Keratinocyte (primary cell): ENCODE measurements at places on chromosomes 16 and 17. TPM values are rescaled to one million over a fixed set of nuclear protein-coding genes. Genes with fewer than 3 reads are reported as not detected.
A peak's percentile ranks its signal among the peaks of the same experiment; 100 is the strongest.

SEPTIN1 gene
- 0.04 TPM in 1 of 3 replicates, not detected in the others for polyA plus RNA-seq

C17orf113 gene
- 0.06 to 0.26 TPM (median 0.12 TPM) in 3 replicates for polyA plus RNA-seq

CCDC144A gene
- 0.26 to 0.53 TPM (median 0.30 TPM) in 3 replicates for polyA plus RNA-seq

DNA sequence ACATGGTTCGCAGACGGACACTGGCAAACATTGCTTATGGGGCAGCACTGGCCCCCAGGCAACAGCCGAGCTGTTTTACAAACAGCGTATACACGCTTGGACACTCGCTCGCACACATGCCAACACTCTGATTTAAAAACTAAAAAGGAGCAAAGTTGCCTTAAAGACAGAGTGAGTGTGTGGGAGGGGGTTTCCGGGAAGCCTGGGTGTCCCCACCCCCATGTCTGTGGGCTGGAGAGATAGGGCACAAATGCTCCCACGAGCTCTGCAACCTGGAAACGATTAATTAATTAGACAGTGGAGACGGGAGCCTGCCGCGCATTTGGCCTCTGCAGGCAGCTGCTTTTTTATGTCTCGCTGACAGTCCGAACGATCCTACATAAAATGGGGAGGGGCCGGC is 107.9 kb upstream of the ZNF469 start:
- H3K4me1 ChIP-seq: no peaks in the 10 kb centered on the region
- no peak overlapping the region for H3K4me3 ChIP-seq
- DNase-seq: no peak
- H3K27ac ChIP-seq: no peak overlapping the region

GRCh38 chr16:74201576-74201975 is 95.0 kb upstream of the PSMD7 start:
- H3K36me3 ChIP-seq: no peaks in the 10 kb centered on the region
- no peaks in the 10 kb centered on the region for H3K27me3 ChIP-seq
- no peak for DNase-seq
- H3K4me1 ChIP-seq: no peaks in the 10 kb centered on the region
- no peak overlapping the region for H3K4me3 ChIP-seq

DNA sequence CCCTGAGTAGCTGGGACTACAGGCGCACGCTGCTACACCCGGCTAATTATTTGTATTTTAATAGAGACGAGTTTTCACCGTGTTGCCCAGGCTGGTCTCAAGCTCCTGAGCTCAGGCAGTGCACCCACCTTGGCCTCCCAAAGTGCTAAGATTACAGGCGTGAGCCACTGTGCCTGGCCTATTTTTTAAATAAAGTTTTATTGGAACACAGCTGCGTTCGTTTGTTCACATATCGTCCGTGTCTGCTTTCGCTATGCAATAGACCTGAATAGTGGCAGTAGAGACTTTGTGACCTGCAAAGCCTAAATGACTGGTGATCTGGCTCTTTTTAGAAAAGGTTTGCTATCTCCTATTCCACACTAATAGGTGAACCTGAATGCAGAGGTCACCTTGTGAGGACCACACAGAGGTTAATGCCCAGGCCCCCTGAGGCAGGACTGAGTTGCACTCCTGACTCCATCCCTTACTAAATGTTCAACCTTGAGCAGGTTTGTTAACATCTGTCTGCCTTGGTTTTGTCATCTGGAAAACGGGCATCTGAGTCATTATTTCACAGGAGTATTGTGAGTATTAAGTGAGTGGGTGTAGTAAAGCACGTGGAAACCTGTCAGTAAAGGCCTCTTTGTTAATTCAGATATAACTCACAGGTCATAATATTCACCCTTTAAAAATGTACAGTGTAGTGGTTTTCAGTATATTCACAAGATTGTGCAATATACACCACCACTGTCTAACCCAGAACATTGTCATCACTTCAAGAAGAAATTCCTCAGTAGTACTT is 157.5 kb upstream of the CACNG5 start:
- no peaks in the 10 kb centered on the region for H3K27me3 ChIP-seq
- H3K4me1 ChIP-seq: peaks cover 52% of the 10 kb centered on the region

GRCh38 chr16:59604354-59604753 is 870.2 kb upstream of the GOT2 start:
- no peaks in the 10 kb centered on the region for H3K27me3 ChIP-seq
- no peaks in the 10 kb centered on the region for H3K36me3 ChIP-seq

DNA sequence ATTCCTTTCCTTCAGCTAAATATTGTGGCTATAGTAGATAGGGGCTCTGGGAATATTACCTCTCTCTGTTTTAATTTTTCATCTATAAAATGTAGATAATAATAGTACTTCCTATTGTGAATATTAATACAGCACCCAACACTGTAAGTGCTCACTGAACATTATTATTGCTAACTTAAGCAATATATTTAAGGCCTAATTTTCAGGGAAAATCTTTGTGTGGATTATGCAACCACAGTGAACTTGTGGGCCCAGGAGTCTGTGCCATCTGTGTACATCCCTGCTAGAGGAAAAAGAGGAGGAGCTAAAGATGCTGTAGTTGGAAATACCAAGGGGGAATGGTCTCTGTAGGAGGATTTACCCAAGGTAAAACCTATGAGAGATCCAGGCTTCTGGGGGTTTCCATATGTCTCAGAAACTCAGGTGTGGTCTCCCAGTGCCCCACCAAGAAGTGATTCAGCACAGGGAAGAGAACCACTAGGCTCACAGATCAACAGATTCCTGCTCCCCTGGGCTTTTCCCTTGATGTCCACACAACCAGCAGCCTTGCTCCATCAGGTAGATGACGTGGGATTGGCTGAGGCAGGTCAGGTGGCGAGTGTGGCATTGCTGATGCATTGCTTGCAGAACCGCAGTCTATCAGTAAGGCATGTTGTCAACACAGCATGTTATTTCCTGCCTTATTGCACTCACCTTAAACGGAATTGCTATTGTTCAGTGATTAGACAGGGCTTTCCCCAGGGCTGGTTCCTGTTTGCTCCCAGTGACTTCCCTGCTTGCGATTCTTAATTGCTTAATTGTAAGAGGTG is 1.6 kb upstream of the N4BP1 start:
- peak overlapping the region; percentile 96 for H3K27ac ChIP-seq
- peaks cover 46% of the 10 kb centered on the region for H3K4me1 ChIP-seq
- H3K4me3 ChIP-seq: no peak overlapping the region
- H3K27me3 ChIP-seq: no peaks in the 10 kb centered on the region
- no peaks in the 10 kb centered on the region for H3K36me3 ChIP-seq

DNA sequence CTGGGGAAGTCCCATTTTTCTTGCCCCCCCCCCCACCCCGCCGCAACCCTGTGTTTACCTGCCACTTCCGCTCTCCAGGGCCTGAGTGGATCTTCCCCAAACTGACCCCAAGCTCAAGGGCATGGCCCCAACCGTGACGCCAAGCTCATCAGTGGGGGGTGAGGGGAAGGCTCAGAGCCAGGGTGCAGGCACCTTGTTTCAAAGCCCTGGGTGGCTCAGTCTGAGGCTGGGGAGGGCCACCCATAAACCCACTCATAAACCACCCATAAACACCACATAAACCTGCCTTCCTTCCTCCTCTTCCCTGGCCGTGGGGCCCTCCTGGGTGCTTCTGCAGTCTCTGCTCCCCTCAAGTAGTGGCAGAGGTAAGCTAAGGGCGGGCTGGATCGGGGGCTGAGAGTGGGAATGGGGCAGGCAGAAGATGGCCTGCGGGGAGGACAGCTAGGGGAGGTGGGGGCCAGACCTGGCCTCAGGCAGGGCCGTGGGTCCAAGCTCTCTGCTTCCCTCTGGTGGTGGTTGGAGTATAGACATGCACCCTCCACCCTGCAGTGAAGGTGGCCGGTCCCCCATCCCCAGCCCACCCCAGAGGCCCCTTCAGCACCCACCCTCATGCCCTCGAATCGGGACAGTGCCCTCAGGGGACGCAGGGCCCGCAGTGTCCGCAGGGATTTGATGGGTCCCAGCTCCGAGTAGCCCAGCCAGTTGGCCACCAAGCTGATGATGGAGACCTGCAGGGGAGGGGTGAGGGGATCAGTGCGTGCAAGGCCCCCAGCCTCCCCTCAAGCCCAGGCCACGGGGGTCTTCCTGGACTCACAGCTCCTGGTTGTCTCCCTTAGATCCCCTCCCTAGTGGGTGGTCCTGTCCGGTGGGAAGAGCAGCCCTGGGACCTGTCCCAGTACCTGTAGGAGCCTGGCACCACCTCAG is 14.6 kb upstream of the CD79B start:
- H3K27ac ChIP-seq: no peak overlapping the region
- DNase-seq: no peak
- H3K36me3 ChIP-seq: no peaks in the 10 kb centered on the region
- H3K27me3 ChIP-seq: peaks cover 9% of the 10 kb centered on the region

DNA sequence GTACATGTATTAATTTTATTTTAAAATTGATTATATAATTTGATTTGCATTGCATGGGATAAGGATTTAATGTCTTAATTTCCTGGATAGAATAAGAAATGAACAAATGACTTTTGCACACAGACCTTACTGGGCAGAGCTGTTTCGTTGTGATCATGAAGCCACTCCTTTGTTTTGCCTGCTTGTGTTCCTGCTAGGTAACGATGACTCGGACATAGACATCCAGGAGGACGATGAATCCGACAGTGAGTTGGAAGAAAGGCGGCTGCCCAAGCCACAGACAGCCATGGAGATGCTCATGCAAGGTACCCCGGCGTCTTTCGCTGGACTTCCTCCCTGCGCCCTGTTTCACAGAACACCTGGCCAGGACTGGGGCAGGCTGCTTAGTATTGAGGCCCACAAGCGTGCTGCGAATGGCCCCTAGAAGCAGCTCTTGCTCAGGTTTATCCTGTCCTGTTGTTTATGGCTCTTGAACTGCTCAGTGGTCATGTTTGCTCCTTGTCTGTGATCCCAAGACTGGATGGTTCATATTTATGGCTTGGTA is 29.6 kb downstream of the CLUAP1 start:
- no peaks in the 10 kb centered on the region for H3K4me1 ChIP-seq
- DNase-seq: no peak
- peaks cover 16% of the 10 kb centered on the region for H3K36me3 ChIP-seq
- H3K4me3 ChIP-seq: no peak overlapping the region
- no peak overlapping the region for H3K27ac ChIP-seq
- H3K27me3 ChIP-seq: no peaks in the 10 kb centered on the region

GRCh38 chr17:68035131-68035522 is 408 bp upstream of the KPNA2 start:
- H3K36me3 ChIP-seq: peaks cover 12% of the 10 kb centered on the region
- no peak overlapping the region for H3K27ac ChIP-seq
- DNase-seq: no peak

DNA sequence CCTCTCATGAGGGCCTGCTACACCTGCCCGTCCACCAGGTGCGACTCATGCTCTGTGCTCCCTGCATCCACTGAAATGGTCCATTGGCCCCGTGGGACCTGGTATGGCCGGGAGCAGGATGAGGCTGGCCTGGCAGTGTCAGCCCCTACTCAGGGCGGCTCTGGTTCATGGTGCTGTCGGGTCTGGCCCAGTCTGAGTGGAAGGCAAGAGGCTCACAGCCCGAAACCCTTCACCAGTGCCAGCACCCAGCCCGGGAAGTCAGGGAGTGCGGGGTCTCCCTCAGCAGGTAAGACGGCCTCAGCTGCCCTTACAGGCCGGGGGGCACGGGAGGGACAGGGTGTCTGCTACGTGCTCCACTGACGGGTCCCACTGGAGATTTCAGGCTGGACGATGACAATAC is 40.5 kb upstream of the RASD1 start:
- no peak overlapping the region for H3K4me3 ChIP-seq
- DNase-seq: no peak
- no peak overlapping the region for H3K27ac ChIP-seq
- no peaks in the 10 kb centered on the region for H3K36me3 ChIP-seq
- no peaks in the 10 kb centered on the region for H3K27me3 ChIP-seq
- no peaks in the 10 kb centered on the region for H3K4me1 ChIP-seq

- DNase-seq: no peak
- peaks cover 18% of the 10 kb centered on the region for H3K36me3 ChIP-seq
- H3K27ac ChIP-seq: no peak overlapping the region
- no peak overlapping the region for H3K4me3 ChIP-seq
- H3K4me1 ChIP-seq: no peaks in the 10 kb centered on the region
- no peaks in the 10 kb centered on the region for H3K27me3 ChIP-seq
Measured at GRCh38 chr17:47159315-47159714, 29.8 kb downstream of the CDC27 start.

DNA sequence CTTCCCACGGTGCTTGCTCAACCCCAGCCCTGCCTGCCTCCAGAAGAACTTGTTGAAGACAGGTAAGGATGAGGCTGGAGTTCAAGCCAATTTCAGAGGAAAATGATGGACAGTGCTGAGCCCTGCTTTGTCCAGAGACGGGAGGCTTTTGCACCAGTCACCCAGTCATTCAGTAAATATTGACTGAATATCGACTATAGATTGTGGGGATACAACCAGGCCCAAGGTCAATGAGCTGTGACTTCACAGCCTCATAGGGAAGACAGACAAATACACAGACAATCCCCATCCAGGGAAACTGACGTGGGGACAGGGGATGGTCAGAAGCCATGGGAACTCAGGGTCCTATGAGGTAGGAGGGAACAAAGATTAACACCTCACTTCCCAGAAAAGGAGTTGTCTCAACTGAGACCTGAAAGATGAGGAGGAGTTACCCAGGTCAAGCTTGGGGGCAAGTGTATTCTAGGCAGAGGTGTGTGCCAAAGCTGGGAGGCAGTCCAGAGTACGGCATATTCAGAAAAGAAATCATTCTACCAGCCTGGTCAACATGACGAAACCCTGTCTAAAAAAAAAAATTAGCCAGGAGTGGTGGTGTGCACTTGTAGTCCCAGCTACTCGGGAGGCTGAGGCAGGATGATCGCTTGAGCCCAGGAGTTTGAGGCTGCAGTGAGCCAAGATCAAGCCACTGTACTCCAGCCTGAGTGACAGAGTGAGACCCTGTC is 5.9 kb upstream of the DOC2A start:
- H3K36me3 ChIP-seq: no peaks in the 10 kb centered on the region
- H3K4me3 ChIP-seq: no peak overlapping the region
- H3K27me3 ChIP-seq: peaks cover 8% of the 10 kb centered on the region
- peaks cover 4% of the 10 kb centered on the region for H3K4me1 ChIP-seq
- DNase-seq: no peak

GRCh38 chr17:56679777-56680422 is 86.4 kb downstream of the NOG start:
- H3K27me3 ChIP-seq: no peaks in the 10 kb centered on the region
- peak overlapping the region; percentile 27 for H3K27ac ChIP-seq
- no peak overlapping the region for H3K4me3 ChIP-seq
- H3K36me3 ChIP-seq: no peaks in the 10 kb centered on the region
- peaks cover 51% of the 10 kb centered on the region for H3K4me1 ChIP-seq
- peak; percentile 36 for DNase-seq
